Effector memory CD4-positive, alpha-beta T cell (primary cell): ENCODE measurements at places on chromosomes 1 and 21.

- DNase-seq: no peak
Observed at GRCh38 chr21:35390013-35390776, 341.1 kb upstream of the RUNX1 start.

DNA sequence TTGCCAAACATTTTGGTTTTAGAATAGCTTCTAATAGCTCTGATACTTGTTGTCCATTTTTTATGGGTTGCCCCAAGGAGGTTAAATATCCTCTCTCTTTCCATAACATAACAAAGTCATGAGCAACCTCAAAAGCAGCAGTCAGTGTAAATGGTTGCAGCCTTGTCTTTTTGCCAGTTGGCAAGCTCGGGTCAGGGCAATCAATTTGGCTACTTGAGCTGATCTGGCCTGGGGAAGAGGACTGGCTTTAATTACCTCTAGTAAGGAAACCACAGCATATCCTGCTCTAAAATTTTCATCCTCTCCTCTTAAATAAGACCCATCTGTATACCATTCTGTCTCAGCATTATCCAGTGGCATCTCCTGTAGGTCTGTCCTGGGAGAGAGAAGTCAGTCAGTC, 21.2 kb upstream of the FMO4 start:
- no peak for DNase-seq

DNA sequence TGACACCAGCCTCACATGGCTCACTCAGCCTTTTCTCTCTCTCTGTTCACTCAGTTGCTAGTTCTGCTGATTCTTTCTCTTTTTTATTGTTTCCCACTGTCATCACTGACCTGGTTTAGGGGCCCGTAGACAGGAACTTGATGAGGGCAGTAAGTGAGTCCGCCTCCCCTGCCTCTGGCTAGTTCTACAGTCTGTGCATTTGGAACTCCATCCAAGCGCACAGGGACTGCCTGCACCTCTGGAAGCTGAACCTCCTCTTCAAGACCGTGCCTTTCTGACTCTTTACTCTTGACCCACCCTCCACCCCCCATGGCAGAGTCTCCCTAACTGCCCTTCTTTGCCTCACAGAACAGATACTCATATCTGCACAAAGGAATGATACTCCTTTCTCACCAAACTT, 4.2 kb downstream of the TENT5C start:
- no peak for DNase-seq

DNA sequence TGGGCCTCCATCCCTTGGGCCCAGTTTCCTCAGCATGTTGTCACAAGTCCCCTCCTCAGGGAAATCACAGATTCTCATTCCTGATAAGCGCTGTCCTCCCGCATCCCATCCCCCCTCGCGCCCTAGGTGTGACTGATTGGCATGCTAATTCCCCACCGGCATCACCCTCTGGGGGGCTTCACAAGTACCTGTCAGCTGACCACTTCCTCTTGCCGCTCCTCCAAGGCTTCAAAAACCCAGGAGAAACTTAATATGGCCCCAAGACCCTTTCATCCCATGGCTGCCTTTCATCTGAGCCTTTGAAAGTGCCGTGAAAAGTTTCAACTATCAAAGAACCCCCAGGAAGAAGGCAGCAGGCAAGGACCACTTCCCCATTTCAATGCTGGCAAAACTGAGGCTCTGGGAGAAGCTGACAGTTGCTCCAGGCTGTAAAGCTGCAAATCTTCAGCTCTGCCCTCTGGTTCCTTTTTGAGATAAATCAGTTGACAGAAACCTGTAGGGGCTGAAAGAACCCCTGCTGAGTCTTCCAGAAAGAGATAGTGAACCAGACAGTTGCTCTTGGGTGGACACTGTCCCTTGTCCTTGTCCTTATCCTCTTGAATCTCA, 12.8 kb upstream of the MIXL1 start:
- DNase-seq: no peak

DNA sequence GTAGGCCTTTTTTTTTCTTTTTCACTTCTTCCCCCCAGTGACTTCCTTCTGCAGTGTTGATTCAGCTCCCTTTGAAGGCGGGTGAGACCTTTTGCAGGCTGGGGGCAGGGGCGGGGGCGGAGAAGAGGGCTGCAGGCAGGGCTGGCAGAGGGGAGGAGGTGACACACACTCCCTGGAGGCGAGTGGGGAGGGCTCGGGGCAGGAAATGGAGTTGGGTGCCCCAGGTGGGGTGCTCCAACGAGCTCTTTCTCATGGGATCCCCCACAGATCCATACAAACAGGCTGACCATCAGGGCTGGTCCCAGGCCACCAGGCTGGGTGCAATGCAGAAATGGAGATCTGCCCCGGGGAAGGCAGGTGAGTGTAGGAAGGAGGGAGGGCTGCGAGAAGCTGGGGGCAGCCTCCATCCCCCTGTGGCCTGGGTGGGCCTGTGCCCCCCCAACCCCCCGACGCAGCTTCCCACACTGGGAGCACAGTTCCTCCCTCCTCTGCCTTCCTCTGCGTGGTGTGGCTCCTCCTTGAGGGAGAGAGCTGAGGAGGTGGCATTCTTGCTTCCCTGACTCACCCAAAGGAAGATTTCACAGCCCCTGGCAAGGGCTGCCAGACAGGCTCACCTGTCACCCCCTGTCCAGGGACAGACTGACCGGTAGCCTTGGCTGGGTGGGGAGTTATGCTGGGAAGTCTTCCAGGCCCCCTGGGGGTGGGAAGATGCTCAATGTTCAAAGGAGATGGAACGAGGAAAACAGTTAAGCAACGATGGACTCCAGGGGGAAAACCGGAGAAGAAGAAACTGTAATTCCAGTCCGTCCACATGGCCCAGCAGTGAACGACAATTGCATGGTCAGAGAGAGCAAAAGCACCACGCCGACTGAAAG, 7.1 kb upstream of the ITGB2 start:
- DNase-seq: peak; percentile 65

- no peak for DNase-seq
Observed at GRCh38 chr21:20822666-20823065, 175.5 kb upstream of the NCAM2 start.

DNA sequence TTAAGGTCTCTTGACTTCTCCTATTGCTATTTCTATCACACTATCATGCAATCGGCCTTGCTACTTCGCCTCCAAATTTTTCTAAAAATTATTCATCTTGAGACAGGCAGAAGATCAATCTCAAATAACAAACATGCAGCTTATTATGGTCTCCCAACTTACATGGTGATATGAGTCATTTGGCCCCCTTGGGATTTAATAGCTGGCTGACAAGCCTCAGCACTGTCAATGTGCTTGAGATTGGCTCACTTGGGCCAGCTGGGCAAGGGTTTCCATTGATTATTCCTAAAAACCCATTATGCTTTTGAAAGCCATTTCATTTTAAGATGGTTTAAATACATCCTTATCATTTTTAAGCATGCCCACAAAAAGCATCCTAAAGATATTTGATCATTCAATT, 224.5 kb upstream of the NFIA start:
- DNase-seq: no peak

GRCh38 chr1:11888206-11888876, 29.6 kb upstream of the NPPB start:
- no peak for DNase-seq

- no peak for DNase-seq
Observed at GRCh38 chr1:1203561-1204424, 2.6 kb downstream of the TNFRSF18 start.

DNA sequence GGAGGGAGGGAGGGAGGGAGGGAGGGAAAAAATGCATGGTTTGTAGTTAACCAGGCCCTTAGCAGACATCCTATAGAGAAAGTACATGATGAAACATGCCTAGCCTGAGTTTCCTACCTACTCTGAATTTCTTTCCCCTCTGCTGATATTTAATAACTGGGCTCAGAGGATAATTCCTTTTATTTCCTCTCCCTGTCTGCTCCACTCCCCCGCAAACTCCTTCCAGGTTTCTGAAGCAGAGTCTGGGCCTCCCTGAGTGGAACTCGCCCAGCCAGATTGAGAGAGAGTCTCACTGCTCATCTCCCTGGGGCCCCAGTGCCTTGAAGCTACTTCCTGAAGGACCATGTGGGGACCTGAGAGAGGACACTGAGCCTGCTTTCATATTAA, 111.9 kb upstream of the SLC44A3 start:
- DNase-seq: no peak

DNA sequence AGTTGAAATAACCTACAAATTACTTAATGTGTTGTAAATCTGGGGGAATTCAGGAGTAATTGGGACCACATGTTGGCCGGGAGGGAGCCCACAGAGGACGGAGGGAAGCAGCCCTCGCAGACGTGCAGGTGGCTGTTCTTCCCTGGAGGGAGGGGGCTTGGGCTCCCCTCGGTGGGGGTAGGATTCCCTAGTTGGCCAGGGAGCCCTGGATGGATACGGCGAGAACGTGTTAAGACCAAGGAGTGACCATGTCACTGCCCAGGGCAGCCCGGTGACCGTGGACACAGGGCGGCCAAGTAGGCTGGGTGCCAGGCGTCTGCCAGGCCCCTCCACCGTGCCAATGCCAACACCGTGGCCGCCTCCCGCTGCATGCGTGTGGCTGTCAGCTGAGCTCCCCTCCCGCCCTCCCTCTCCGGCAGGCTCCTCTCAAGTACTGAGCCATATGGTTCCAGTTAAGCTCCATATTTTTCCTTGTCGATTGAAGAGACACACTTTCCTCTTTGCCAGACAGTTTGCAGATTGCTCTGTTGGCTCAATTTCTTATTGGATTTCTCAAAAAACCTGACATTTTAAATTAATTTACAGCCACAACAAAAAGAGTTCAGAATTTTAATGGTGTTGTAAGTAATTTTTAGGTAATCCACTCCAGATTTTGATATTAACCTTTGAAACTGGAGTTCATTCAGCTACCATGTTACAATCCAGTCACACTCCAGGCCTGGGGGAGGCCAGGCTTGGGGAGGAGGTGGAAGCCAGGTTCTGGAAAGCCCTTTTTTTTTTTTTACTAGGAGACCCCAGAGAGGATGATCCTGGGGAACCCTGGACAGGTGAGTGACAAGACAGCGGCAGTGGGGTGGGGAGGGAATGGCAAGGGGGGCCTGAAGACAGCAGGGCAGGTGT, 71.2 kb downstream of the CASZ1 start:
- no peak for DNase-seq

DNA sequence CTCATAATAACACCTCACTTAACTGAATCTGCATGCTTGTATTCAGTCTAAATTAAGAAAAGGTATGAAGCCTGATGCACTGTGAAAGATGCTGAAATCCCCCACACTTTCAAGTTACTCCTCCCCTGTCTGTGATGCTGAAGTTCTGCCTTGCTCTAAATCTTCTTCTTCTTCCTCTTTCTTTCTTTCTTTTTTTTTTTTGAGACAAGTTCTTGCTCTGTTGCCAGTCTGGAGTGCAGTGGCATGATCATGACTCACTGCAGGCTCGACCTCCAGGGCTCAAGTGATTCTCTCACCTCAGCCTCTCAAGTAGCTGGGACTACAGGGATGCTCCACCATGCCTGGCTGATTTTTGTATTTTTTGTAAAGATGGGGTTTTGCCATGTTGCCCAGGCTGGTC, 231.0 kb upstream of the B3GALT2 start:
- DNase-seq: peak; percentile 31

GRCh38 chr1:246297279-246298265, 209.5 kb downstream of the SMYD3 start:
- DNase-seq: no peak

DNA sequence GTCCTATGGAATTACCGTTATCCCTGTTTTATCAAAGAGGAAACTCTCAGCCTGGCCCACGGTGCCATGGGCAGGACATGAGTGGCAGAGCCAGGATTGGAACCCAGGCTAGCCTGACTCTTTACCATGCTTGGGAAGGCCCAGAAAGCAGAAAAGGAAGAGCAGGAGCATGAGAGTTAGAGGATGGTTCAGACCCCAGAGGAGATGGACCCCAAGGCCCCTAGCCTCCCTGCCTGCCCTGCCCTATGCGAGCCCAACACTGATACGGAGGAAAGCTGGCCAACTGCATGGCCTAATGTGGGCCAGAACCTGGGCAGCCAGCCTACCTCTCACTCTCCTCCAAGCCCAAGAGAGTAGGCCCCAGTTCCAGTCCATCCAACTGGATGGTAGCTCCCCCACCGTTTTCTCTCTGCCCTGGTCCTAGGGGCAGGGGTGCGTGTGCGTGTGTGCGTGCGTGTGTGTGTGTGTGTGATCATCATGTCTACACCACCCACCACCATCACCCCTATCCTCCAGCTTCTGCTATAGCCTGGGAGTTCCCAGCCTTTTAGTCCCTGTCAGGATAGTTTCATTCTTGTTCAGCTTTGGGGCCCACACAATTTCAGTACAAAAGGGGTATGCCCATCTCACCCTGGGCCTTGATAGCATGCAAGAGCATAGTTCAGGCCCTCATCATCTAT, 15.4 kb upstream of the MEX3A start:
- DNase-seq: no peak

GRCh38 chr1:119952496-119952895, 56.2 kb upstream of the ADAM30 start:
- DNase-seq: no peak
